CD4-positive, alpha-beta T cell treated with Interleukin-15 for 4 hours (primary cell): ENCODE measurements at places on chromosomes 3 and 15.
A peak's percentile ranks its signal among the peaks of the same experiment; 100 is the strongest.

GRCh38 chr3:82498186-82498585 is 736.7 kb upstream of the GBE1 start:
- no peak for DNase-seq

DNA sequence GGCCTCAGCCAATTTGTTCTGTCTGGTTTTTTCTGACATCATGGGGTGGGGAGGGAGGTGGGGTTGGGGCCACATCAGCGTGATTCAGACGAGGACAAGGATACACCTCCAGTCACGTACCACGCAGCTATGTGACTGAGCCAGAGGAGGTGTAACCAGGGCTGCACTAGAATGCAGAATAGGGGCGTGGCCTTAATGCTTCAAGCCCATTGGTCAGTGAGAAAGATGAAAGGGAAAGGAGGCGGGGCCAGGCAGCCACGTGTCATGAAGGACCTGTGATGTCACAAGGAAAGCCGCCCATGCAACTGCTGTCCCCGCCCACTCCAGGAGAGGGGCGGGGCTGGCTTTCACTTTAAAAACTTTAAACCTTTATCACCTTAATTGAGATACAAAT is at the start of gene GOLGA6L2:
TSS of gene GOLGA6L2 (minus strand) at position 137 of the 394 bp plus-strand sequence. CDS start at position 75, 62 bp downstream.
- DNase-seq = no peak

DNA sequence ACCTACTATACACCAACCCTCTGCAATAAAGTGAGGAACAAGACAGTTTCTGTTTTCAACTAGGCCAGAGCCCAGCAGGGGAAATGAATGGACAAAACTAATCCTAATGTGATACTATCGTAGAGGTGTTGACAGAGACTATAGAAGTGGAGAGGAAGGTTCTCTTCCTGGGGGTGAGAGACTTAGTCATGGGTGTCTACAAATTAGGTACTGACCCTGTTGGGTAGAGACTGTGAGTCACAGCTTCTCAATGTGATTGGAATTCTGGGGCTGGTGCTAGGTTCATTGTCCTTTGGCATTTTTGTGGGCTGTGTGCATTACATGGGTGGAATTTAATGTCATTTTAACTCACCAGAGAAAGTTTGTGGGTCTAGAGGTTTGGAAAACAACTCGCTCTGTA is 79.3 kb downstream of the ADAMTSL3 start:
- no peak for DNase-seq

DNA sequence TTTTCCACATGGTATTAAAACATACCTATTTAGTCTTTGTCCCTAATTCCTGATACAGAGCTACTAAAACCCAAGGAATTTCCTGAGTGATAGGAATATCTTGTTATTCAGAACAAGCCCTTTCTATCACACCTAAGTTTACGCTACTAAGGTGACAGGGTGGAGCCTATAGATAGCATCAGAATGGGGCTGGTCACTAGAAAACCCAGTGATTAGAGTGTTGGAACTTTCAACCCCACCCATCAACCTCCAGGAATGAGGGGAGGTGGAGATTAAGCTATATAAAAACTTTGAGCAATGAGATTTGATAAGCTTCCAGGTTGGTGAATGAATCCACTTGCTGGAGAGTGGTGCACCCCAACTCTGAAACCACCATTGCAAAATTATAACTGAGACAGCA is 62.1 kb upstream of the RNU6-1 start:
- DNase-seq = no peak

DNA sequence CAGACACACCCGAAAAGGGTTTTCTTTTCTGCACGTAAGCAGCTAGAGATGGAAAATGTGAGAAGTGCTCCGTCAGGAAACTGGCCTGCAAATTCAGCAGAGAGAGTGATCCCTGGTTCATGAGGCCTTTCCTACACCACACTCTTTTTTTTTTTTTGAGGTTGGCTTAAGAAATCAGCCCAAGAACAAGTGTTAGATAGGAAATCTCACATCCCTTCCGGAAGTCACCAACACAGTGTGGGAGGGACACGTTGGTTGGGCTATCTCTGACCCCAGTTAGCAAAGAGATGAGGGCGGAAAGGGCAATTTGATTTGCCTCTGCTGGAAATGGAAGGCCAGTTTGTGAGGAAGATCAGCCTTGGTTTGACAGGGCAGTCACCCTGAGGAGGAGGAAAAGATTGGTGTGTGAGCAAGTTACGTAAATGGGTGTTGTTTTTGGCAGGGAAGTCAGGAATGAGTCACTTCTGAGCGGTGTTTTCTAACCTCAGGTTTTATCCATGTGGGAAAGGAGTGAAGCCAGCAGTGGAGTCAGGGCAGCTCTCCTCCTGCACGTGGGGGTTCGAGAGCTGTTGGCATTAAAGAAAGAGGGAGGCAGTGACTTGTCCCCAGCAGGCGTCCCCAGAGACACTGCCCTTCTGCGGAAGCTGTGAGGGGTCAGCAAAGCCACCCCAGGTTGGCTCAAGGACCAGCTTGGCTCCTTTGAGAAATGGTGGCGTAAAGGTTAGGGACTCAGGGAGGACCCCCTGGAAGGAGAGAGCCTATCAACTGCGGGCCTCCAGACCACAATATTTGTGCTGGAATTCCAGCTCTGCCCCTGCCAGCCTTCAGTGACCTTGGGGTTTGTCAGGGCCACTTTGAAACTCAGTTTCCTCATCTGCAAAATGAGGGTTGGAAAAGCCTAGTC is 237.6 kb upstream of the BHLHE40 start:
- DNase-seq = no peak

GRCh38 chr3:122964811-122965210 is 62.8 kb downstream of the SEMA5B start:
- no peak for DNase-seq

DNA sequence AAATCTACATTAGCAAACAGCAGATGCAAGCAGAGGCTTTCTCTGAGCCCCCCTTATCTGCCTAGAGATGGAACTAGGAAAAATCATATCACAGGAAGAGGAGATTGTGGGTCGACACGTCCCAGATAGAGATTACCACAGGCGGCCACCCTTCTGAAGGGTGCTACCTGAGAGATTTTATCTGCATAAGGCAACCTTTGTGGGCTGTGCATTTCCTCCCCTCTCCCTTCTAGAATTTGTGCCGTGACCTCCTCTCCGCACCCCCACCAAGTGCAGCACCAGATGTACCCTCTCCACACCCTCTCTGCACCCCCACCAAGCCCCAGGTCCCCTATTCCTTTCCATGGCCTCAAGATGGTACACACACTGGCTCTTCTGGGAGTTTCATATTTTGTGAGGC is 27.4 kb downstream of the METTL6 start:
- peak; percentile 16 for DNase-seq

DNA sequence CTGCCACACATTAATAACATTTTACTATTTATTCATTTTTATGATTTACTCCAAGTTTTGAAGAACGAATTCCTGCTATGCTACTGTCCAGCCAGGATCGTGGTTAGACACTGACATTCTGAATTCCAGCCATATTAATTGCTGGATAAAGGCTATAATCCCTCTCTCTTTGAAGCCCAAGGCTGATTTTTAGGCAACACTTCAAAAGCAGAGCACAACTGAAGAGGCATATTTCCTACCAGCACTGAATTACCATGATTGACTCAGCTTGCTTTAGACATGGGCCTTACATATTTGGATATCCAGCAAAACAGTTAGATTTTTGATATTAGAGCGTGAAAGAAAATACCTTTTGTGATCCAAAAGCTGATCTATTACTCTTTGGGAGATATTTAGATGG is 205.0 kb downstream of the ZIC1 start:
- DNase-seq = no peak

DNA sequence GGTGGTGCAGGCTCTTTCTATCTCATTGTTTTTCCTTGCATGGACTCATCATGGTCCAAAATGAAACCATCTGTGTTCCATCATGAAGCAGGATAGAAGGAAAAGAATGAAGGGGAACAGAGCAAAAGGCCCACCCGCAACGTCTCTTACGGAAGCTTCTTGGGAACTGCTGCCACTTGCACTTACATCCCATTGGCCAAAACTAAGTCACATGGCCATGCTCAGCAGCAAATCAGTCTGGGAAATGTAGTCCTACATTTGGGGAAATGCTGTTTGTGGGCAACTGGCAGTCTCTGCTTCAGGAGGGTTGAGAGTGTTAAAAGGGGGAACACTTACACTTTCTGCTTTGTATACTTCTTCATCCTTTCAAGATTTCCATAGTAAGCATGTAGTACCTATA is 191.6 kb downstream of the SV2B start:
- DNase-seq = no peak

DNA sequence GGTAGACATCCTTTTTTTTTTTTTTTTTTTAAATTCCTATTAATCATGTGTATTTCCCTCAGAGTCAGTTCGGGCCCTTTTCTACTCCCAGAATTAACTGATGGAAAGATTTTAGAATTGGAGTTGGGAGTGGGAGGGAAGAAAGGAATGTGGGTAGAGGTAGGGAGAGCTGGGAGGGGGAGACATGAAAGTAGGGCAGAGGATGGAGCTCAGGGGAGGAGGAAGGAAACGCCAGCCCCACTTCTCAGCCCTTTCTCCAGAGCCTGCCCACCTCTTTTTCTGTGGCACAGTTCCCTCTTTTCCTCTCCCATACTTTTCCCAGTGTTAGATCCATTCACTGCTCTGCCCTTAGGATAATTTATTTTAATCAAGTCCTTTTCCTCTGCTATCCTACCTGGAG is 129.4 kb downstream of the VPS8 start:
- DNase-seq = no peak

DNA sequence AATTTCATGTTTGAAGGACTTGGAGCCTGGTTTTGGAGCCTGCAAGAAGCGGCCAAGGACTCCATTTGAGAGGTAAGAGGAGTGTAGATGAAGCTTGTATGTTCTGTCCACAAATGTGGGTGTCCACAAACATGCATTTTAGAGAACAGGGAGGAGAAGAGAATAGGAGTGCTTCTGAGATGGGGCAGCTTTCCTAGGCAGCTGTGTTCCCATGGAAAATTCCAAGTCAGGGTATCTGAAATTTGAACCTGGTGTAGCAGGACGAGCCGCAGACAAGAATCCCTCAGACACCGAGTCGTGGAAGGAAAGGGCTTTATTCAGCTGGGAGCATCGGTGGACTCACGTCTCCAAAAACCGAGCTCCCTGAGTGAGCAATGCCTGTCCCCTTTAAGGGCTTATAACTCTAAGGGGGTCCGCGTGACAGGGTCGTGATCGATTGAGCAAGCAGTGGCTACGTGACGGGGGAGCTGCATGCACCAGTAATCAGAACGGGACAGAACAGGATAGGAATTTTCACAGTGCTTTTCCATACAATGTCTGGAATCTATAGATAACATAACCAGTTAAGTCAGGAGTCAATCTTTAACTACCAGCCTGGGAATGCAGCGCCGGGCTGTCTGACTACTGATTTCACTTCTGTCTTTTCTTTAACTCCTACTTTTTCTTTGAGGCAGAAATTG is 71.4 kb upstream of the WDR72 start:
- no peak for DNase-seq

- peak; percentile 95 for DNase-seq
These were observed at the start of gene LMLN for GRCh38 chr3:197959891-197960693. TSS of gene LMLN (plus strand) at chr3:197960217. CDS start at chr3:197960246, 29 bp downstream.

DNA sequence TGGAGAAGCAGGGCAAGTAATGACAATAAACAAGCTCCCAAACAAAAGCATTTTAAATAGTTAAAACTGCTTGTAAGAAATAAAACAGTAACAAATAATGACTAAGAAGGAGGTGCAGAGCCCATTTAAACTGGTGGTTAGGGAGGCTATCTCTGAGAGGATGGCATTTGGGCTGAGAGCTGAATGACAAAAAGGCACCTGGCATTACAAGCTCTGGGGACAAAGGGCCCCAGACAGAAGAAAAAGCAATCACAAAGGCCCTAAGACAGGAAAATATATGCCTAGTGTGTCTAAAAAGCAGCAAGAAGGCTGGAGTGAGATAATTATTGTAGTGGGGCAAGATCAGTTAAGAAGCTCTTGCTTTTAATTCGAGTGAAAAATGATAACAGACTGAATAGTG is 9.6 kb downstream of the TMEM39A start:
- no peak for DNase-seq

- no peak for DNase-seq
These were observed 27.7 kb upstream of the KBTBD12 start for GRCh38 chr3:127887321-127887720.

- no peak for DNase-seq
These were observed 510.3 kb downstream of the EPHA3 start for GRCh38 chr3:89617706-89618105.

DNA sequence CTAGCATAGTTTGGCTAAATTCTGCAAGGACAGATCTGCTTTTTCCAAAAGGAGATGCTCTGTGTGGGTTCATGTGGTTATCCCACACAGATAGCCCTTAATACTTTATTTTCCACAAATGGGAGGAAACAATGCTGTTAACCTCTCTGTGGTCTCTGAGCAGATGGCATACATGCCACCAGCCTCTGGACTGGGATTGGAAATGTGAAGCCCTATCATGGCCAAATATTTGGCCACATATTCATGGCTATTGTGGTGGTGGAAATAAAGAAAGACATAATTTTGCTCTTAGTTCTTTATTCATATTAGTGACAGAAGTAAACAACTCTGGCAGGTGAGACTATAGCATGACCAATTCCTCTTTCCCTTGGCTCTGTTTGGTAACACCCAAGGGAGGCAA is 726.2 kb downstream of the ROBO1 start:
- no peak for DNase-seq

DNA sequence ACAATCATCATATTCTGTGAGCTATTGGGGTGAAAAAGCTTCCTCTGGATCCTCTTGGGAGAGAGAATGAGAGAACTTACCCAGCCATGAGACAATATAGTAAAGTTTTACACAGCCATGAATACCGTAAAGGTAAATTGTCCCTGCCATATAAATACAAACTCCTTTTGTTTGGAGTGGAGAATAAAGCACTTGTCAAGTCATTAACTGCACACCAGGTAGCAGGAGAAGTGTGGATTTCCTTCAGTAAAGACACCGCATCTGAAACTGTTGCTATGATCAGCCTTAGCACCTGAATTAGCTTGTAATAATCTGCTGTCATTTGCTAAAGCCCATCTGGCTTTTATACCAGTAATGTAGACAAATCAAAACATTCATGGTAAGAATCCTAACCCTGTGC is 336.6 kb upstream of the SLCO3A1 start:
- DNase-seq = no peak

- no peak for DNase-seq
These were observed 4.4 kb downstream of the FAH start for GRCh38 chr15:80157215-80157614.

DNA sequence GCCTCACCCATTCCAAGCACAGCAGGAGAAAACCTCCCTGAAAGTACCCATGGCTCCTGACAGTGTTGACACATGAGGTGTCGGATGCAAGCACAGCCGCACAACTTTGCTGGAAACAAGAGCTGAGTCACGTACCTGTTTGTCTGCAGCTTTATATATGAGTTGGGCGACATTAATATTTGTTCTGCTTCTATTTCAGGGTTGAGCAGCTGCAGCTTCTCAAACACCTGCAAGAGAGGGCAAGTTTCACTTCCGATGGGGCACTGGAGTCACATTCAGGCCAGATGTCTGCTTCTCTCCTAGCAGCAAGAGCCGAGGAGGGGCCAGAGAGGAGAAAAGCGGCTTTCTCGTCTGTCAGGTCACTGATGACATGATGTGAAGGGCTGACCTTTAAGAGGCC is 88.0 kb downstream of the NUP210 start:
- DNase-seq = no peak

DNA sequence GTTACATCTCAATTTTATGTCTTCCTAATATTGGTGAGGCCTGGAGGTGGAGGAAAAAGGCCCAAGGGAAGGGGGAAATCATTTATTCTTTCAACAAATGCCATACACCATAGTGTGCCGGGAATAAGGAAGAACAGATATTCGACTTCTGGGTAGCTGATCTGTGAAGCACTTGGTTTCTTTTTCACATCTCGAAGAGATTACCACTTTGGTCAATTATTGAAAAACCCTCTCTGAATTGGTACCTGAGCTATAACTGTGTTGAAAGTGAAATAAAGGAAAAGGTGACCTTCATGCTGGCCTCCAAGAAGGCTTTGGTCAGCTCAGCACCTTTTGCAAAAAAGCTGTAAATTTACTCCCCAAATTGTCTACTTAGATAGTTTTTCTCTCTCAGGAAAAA is 14.2 kb upstream of the MB21D2 start:
- no peak for DNase-seq
